ENCODE measurements at places on chromosomes 2 and 18.

DNA sequence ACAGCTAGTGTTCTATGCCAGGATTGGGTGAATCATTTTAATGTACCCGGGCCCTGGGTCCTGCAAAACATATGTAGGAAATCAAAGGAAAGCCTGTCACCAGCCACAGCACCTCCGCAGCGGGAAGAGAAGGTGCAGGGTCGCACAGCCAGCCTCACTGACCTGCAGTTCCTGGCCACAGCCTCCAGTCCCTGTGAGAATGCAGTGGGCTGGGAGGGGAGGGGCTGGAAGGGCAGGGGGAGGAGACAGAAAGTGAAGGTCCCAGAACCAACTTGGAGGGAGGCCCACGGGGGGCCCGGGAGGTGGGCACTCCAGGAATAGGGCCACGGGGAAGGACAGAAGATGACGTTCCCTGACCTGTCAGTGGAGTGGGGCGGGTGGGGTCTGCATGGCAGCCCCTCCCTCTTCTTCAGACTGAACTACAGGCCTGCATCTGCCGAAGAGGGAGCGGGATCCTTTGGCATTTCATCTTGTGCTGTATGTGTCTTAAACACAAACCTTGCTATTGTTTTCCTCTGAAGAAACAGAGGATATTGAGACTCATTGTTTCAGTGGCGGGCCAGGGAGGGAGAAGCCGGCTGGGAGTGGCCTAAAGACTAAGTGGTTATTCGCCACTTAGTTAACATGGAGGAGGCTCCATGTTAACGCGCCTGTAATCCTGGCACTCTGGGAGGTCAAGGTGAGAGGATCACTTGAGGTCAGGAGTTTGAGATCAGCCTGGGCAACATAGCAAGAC is 7.5 kb downstream of the MAL start:
- DNase-seq, result no peak

DNA sequence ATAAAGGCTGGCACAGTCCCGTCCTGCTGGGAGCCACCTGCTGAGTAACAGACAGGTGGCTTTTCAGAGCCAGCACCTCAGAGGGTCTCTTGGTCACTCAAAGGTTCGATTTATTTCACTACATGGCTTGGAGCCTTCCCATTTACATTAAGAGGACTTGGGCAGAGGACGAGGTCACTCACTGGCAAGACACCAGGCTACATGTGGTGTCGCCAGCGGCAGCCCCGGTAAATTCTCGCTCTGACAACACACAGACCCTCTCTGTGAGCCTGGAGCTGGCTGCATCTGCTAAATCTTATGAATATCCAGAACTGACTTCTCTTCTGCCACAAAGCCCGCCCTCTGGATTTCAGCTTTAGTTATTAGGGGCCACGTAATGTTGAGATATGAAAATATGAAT is 254.7 kb downstream of the VAPA start:
- DNase-seq, result no peak

GRCh38 chr2:215532844-215533243 is 97.0 kb upstream of the FN1 start:
- no peak for DNase-seq

- DNase-seq, result no peak
These were observed 42.2 kb upstream of the RTN4 start for GRCh38 chr2:55092439-55092838.

GRCh38 chr2:173623438-173624319 is 269.0 kb downstream of the CDCA7 start:
- DNase-seq, result no peak

DNA sequence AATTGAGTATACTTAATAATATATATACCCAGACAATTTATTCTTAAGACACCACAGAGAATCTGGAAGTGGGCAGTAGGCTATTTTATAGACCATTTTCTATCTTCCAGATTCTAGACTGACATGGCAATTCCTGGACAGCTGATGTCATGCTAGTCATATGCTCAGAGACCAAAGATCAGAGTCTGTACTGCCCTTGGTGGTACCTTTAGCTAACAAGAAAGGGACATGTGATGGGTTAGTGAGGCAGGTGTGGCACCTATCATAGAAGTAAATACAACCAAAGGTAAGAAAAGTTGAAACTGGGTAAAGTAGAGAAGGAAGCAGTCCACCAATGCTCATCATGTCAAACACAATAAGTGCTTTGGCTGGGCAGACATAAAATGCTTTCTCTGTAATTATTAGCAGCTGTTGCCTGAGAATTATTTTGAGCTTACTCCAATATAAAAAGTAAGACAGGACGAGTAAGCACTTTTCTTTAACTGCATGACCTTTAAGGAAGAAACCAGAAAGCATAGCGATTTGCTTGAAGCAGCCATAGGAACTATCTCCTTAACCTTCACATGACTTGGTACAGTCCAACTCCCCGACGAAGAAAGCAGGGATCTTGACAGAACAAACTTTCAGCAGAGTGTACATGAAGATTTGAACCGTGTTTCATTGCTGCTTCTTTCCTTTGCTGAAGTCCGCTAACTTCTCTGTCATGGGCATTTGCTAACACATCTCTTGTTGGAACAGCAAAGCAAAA is 47.1 kb downstream of the SLC40A1 start:
- no peak for DNase-seq

- peak; percentile 42 for DNase-seq
These were observed 25.4 kb upstream of the TANK start for GRCh38 chr2:161134547-161135518.

DNA sequence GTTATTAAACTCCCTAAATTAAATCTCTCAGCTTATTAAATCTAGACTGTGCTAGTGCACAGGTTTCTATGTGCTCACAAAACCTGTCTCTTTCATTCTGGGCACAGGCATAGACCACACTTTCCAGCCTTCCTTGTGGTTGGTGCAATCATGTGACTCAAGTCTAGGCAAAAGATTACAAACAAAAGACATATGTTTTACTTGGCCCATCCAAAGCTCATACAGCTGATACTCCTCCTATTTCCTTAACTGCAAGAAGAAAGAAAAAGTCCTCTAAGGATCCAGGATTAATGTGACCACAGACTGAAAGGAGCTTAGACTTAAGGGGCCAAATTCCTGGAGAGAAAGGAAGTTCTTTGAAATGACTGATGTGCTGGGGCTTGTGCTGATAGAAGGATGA is 731.3 kb upstream of the RAB6C start:
- DNase-seq, result no peak

- DNase-seq, result no peak
These were observed 6.7 kb downstream of the CYP27A1 start for GRCh38 chr2:218788529-218789255.

- DNase-seq, result peak; percentile 38
These were observed 47.0 kb upstream of the PLEKHM3 start for GRCh38 chr2:208072250-208072892.

- DNase-seq, result no peak
These were observed 9.2 kb downstream of the USP37 start for GRCh38 chr2:218558986-218559385.

- no peak for DNase-seq
These were observed 59.3 kb upstream of the TCF4 start for GRCh38 chr18:55647331-55647730.

DNA sequence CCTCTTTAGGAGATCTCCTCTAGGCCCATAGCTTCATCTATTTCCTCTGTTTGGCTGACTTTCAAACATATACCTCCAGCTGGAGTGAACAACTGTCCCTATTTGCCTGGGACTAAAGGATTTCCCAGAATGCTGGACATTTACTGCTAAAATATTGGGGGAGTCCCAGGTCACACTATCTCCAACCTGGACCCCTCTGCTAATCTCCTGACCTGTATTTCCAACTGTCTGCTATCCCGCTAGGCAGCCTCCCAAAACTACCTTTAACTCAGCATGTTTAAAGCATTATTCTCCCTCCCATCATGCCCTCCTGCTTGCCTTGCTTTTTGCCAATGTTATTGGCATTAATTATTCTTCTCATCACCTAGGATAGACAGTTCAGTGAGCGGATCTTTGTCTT is 77.1 kb downstream of the THADA start:
- no peak for DNase-seq

DNA sequence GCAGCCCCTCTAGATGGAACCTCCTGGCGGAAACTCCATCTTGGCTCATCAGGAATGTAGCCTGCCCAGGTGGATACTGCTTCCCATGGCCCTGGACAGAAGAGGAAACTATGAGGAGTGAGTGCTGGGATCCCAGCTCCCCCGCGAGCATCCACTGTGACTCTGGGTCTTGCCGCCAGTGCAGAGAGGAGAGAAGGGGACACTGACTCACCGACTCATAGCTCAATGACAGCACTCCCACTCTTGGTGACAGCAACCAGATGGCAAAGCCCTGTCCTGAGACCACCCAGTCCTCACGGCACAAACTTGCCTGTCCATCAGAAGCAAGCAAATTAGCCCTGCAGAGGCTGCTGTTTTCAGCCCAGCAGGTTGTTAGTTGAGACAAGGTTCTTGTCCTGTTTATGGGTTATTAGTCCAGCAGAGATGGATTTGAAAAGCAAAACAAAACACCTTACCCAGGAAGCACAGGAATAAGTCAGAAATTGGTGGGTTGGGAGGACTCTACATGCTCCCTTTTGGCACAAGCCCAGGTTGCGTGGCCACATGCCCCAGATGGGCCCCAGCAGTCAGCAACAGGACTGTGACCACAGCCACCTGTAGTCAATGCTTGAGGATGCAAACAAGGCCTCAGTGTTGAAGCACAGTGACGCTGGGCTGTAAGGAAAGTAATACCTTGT is 111.5 kb upstream of the GLI2 start:
- DNase-seq, result no peak

GRCh38 chr2:14513903-14514302 is 118.6 kb upstream of the LRATD1 start:
- DNase-seq, result no peak

- no peak for DNase-seq
These were observed 200.8 kb upstream of the AGAP1 start for GRCh38 chr2:235293061-235293460.

DNA sequence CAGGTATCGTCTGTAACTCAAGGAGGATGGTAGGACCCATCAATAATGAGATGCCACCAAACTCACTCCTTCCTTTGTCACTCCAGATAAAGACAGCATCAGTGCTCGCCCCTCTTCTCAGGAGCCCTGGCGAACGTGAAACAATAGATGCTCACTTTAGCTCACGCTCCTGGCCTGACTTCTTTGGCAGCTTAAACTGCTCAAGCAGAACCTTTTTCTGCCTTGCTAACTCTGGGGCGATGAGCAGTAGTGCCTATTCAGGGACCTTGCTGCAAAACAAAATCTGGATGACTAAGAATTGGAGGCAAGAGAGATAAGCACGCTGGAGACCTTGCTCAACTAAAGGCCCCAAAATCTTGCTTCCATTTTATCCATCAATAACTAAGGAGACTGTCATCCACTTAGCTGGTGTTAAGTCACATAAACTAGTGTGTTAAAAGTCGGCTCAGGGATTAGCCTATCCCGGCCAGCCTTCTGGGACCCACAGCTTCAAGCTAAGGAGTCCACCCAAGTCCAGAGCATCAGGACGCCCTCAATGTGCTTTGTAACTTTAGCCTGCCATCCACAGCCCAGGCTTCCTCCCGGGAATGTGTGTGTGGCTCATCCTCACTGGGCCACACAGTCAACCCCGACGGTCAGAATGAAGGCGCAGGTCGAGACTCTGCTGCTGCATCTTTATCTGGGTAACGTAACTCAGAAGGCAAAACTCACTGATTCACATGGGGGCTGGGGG is 38.9 kb downstream of the ZNF516 start:
- peak; percentile 58 for DNase-seq

DNA sequence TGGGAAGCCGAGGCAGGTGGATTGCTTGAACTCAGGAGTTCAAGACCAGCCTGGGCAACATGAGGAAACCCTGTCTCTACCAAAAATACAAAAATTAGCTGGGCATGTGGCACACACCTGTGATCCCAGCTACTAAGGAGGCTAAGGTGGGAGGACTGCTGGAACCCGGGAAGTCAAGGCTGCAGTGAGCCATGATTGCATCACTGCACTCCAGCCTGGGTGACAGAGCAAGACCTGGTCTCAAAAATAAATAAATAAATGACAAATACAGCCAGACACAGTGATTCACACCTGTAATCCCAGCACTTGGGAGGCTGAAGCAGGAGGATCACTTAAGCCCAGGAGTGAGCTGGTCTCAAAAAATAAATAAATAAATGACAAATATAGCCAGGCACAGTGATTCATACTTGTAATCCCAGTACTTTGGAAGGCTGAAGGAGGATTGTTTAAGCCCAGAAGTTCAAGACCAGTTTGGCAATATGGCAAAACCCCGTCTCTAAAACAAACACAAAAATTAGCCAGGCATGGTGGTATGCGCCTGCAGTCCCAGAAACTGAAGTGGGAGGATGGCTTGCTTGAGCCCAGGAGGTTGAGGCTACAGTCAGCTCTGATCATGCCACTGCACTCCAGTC is 6.2 kb downstream of the KANSL3 start:
- peak; percentile 82 for DNase-seq

DNA sequence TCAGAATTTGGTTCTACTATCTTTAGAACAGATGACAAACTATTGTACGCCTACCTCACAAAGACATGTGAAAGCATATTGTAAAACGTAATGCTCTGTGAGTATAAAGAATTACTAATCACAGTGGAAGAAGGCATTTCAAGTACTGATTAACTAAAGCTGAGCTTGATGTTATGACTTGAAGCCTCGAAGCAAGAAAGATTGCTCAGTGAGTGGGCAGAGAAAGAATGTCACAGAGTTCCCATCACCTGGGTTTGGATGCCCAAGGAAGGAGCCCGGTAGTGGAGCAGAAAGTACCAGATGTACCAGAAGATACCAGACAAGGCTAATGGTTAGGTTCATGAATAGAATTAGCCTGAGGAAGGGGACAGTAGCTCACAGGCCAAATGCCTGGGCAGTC is 39.5 kb upstream of the FAM110C start:
- no peak for DNase-seq

DNA sequence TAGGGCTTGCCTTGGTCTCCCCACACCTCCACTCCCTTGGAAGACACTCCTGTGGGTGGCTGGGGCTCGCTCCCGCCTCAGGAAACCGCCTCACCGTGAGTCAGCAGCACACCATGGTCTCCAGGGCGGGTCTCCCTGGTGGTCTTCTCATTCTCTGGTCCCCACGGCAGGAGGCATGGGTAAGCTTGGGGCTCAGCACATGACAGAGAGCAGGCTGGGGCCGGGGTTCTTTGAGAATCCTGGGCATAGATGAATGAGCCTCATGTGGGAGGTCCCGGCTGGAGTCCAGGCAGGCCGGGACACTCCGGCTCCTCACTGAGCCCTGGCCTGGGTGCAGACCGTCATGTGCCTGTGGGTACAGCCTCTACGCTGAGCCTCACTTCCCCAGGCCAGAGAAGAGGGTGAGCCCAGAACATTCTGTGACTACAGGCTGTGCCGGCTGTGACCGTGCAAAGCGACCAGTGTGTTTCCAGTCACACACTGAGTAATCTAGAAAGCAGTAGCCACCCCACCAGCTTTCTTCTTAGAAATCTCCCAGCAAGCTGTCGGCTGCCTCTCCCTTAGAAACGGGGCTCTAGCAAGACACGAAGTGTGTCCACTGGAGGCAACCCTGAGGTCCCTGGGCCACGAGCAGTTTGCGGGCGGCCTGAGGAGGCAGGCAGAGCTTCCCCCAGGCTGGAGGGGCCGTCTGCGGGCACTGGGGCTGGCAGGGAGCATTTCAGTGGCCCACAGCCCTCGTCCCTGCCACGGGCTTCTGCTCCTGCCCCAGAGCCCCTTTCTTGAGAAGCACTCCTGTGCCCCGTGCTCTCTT is 93.1 kb downstream of the RHOB start:
- no peak for DNase-seq
